ENCODE measurements at places on chromosomes 13 and 19.

DNA sequence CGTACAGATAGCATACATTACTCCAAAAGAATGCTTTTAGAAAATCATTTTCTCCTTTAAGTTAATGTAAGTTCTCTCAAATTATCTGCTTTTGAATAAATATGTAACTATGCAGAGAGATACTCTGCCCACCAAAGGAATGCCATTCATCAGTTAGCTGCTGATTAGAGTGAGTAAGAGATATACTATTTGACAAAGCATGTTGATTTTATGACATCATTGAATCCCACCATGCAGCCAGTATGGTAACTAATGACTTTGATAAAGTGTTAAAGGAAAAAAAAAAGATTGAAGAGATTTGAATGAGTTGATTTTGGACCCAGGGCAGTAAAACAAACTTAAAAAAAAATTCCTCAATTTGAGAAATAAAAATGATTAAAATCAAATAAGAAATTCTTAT, 521.5 kb downstream of the SLITRK6 start:
- no peak for DNase-seq

GRCh38 chr13:85028035-85028434, 771.2 kb downstream of the SLITRK6 start:
- DNase-seq: no peak

DNA sequence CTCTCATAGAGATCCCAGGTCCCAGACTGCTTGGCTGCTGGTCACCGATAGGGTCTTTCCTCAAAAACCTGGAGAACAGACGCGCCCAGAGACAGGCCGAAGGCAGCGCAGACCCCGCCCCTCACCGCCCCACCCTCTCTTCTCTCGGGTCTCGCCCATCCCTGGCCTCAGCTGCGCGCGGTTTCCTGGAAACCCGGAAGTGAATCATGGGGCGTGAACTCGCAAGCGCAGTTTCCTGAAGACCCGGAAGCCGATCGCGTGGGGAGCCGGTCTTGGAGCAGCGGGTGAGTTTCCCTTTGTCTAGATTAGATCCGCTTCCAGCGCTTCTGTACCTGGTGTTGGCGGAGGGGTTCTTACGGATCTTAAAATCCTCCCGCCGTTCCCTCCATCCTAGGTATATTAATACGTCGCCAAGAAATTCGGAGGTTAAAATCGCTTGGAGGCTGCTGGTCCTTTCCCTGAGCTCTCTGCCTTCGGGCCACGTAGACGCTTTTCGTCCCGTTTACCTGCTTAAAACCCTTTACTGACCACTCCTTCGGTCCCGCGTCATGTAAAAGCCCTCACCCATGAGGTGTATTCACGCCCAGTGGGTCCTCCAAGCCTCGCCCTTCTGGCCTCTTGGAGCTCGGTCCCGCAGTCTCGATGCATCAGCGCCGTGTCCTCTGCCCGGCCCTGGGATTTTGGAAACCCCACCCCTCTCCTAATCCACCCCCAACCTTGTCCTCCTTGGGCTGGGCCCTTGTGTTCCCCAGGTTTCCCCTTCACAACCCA, at the start of gene ZNF578:
TSS of gene ZNF578 (plus strand) at position 230 of the 771 bp plus-strand sequence. CDS start 48,293 bp downstream, outside the sequence.
- DNase-seq: peak; percentile 37

GRCh38 chr19:50556282-50557008, 11.8 kb downstream of the LRRC4B start:
- peak; percentile 35 for DNase-seq

DNA sequence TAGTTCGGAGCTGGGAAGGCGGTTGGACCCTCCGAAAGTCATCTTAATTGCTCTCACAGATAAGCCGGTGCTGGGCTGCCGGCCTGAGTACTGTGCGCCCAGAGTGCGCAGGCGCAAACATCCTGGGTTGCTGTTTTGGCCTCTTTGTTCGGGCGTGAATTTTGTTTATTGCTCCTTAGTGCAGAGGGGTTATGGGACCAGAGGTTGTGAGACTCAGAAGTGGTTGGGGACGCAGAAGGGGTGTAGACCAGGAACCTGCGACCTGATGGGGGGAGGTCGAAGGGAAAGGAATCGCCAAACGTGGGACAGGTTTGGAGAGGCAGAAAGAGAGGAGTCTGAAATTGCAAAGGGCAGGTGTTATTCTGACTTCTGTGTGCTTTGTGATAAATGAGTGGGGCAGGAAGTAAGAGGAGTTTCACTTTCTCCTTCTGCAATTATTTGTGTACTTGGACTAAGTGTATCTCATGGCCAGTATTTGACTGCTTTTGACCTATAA, 607 bp upstream of the ZNF566 start:
- peak; percentile 44 for DNase-seq

- no peak for DNase-seq
Observed at GRCh38 chr19:57934820-57935665, at the start of gene ZNF418. Gene ZNF418, minus strand, starts transcription at chr19:57935402. Its CDS starts 1,580 bp downstream, at chr19:57933822.

DNA sequence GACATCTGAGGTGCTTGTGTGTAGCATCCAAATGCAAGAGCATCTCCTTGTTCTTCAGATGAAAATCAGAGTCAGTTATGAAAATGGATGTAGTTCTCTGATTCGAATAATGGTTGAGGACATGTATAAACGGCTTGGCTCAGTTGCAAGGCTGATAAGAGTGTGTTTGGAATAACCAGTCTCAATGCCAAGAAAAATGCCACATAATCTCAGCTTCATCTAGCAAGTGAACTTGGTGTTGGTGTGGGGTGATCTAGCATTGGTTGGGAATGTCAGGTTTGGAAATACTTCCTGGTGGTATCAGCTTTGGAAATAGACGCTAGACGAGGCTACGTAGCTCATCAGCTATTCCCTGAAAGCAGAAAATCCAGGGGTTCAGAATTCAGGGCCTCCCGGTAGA, 362.0 kb downstream of the FGF9 start:
- DNase-seq: no peak

DNA sequence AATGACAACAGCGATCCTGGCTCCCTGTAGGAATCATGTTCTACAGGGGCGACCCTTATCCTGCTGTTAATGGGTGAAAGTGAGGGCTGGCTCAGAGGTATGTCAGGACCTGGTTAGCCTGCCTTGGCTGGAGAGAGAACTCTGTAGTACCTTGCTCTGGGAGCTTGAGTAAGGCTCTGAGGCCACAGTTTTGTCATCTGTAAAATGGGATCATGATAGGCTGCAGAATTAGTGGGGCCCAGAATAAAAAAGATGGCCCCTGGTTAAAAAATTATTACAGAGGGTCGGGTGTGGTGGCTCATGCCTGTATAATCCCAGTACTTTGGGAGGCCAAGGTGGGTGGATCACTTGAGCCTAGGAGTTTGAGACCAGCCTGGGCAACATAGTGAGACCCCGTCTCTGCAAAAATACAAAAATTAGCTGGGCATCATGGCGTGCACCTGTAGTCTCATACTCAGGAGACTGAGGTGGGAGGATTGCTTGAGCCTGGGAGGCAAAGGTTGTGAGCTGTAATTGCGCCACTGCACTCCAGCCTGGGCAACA, 10.5 kb upstream of the SAMD1 start:
- DNase-seq: no peak

DNA sequence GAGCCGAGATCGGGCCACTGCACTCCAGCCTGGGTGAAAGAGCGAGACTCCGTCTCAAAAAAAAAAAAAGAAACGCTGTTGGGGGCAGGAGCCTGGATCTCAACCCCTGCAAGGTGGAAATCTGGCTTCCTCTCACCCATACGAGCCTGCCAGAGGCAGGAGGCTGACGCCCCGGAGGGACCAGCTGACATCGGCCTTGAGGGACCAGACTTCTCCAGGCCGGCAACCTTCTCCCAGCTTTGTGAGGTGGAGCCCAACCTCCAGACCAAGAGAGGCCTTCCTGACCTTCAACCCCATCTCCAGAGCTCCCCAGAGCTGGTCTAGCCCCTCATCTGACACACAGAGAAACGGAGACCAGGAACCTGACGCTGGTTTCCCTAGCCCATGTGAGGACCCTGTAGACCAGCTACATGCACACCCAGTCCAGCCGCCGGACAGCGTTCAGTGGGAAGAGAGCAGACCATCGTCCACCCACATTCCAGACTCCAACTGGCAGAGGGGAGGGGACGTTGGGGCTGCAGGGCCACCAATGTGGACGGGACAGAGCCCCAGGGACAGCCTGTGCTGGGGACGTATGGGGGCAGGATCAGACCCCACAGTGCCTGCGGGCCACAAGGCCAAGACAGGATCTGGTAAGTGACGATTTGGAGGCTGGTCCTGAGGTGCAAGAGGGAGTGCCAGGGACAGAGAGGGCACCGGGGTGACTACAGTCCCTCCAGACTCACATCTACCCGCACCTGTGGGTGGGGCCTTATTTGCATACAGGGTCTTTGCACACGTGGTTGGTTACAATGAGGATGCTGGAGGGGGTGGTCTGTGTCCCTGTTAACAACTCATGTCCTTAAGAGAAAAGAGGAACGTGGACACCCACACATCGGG, 11.4 kb downstream of the SBNO2 start:
- no peak for DNase-seq

DNA sequence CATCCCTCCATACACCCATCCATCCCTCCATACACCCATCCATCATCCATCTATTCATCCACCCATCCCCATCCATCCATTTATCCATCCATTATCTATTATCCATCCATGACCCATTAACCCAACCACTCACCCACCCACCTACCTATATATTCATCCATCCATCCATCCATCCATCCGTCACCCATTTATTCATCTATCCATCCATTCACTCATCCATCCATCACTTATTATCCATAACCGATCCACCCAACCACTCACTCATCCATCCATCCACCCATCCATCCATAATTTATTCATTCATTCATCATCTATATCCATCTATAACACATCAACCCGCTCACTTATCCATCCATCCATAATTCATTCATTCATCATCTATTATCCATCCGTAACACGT, 28.7 kb upstream of the PTPRS start:
- DNase-seq: no peak

DNA sequence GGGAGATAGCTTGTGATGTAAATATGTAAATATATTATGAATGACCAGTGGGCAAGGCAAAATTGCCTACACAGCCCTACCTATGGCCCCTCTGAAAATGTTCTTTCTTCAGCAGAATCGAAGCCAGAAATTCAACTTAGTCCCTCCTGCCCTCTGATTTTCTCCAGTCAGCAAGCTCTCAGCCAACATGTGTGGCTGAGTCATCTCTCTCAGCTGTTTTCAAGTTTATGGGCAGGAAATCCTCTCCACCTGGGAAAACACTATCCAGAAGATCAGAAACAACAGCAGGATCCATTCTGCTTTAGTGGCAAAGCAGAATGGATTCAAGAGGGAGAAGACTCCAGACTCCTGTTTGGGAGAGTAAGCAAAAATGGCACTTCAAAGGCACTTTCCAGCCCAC, 8.9 kb upstream of the ZNF527 start:
- no peak for DNase-seq

- DNase-seq: peak; percentile 7
Observed at GRCh38 chr19:19062454-19063182, 1.2 kb upstream of the SLC25A42 start.

DNA sequence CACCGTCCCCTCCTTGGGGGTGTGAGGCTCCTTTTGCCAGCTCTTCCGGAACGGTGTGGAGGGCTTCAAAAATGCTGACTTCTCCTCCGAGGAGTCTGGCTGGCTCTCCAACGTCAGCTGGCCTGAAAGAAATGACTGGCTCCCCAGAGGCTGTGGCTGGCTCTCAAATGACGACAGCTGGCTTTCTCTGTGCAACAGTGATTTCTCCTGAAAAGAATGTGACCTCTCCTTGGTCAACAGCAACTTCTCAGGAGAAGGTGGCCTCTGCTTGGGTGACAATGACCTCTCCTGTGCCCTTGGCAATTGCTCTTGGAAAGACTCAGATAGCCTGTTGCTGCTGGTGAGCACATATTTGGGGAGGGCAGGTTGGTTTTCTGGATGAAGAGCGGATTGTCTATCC, 29.2 kb downstream of the ONECUT3 start:
- no peak for DNase-seq

- DNase-seq: no peak
Observed at GRCh38 chr13:48258430-48258829, 25.4 kb downstream of the ITM2B start.

DNA sequence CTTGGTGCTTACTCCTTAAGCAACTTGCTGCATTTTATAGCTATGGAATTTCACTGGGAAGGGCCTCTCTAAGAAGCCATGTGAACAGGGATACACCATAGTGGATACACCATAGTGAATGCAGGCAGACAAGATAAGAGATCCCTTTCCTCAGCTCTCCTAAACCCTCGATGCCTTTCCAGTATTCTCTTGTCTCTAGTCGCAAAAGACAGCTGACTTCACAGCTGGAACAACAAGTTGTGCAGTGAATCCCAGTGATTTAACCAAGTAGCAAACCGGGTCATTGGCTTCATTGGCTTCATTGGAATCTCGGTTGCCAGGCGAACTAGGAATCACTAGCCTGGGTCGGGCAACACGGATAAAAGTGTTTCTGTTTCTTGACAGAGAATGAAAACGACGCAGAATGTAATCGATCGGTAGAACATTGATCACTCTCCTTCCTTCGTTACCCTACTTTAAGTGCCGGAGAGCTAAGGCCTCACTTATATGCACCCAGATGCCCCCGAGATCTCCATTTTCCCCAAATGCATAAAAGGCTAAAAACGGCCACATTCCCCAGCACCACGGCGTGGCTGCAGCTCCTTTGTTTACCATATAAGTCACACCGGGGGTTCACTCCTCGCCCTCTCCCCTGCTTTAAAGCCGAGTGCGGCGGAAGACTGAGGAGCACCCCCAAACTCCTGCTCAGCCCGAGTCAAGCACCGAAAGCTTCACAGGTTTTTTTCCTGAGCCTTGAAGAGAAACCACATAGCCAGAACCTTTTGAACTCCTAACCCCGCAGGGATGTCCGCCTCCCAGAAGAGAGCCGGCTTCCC, 674 bp downstream of the TRPC4 start:
- DNase-seq: no peak

DNA sequence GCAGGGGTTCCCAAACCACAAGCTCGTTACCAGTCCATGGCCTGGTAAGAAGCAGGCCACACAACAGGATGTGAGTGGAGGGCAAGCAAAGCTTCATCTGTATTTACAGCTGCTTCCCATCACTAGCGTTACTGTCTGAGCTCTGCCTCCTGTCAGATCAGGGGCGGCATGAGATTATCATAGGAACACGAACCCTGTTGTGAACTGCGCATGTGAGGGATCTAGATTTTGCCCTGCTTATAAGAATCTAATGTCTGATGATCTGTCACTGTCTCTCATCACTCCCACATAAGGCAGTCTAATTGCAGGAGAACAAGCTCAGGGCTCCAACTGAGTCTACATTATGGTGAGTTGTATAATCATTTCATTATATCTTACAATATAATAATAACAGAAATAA, 677.4 kb upstream of the SLITRK6 start:
- no peak for DNase-seq

GRCh38 chr13:59360916-59361315, 802.8 kb downstream of the DIAPH3 start:
- no peak for DNase-seq

DNA sequence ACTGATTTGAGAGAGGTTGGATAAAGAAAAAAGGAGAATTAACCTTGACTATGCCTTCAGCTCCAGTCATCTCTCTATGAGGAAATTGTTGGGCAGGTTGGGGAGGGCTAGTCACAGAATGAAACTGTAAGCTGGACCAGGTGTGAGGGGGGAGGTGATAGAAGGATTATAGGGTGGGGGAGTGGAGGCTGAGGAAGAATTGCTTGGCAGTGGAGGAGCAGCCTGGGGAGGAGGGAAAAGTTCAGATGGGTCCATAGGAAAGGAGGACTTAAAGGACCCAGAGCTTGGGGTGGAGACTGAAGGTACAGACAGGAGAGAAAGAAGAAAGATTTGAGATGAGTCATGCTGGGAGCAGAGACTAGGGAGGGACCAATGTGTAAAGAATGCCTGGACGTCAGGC, 8.2 kb upstream of the ZNF431 start:
- no peak for DNase-seq
